ENCODE measurements at places on chromosomes 2 and 18. TPM values are rescaled to one million over a fixed set of nuclear protein-coding genes. Genes with fewer than 3 reads are reported as not detected.
A peak's percentile ranks its signal among the peaks of the same experiment; 100 is the strongest.

The CABYR gene
- 2.9 TPM for total RNA-seq

The ACOXL gene
- total RNA-seq, result 0.30 TPM

The CHRNG gene
- 1.6 TPM for total RNA-seq

The PKP4 gene
- 56.4 TPM for total RNA-seq

The KRTCAP3 gene
- 2.5 TPM for total RNA-seq

The BUB1 gene
- 16.7 TPM for total RNA-seq

The SPP2 gene
- not detected for total RNA-seq

The RAB27B gene
- 10.5 TPM for total RNA-seq

The IL1RL2 gene
- 6.3 TPM for total RNA-seq

The SLC4A5 gene
- total RNA-seq, result 2.1 TPM

The TTC27 gene
- total RNA-seq, result 22.5 TPM

The RPS27A gene
- total RNA-seq, result 964 TPM

The TGFBRAP1 gene
- 10.2 TPM for total RNA-seq

The CCDC178 gene
- 0.99 TPM for total RNA-seq

GRCh38 chr2:167334146-167334742, 446.0 kb downstream of the XIRP2 start:
- no peak for DNase-seq

- peak; percentile 52 for DNase-seq
Observed at GRCh38 chr2:206084439-206084869, 1.5 kb downstream of the INO80D start.

GRCh38 chr2:42848265-42848664, 55.9 kb upstream of the HAAO start:
- no peak for DNase-seq

- DNase-seq, result no peak
Observed at GRCh38 chr2:195471807-195472206, 185.2 kb upstream of the SLC39A10 start.

GRCh38 chr2:188235364-188235763, 56.3 kb upstream of the GULP1 start:
- no peak for DNase-seq

- peak; percentile 72 for DNase-seq
Observed at GRCh38 chr2:10124538-10125045, 2.1 kb downstream of the RRM2 start.

GRCh38 chr18:59961070-59961469, 61.3 kb downstream of the PMAIP1 start:
- DNase-seq, result peak; percentile 11

GRCh38 chr2:39913648-39914461, 134.8 kb upstream of the THUMPD2 start:
- peak; percentile 82 for DNase-seq

DNA sequence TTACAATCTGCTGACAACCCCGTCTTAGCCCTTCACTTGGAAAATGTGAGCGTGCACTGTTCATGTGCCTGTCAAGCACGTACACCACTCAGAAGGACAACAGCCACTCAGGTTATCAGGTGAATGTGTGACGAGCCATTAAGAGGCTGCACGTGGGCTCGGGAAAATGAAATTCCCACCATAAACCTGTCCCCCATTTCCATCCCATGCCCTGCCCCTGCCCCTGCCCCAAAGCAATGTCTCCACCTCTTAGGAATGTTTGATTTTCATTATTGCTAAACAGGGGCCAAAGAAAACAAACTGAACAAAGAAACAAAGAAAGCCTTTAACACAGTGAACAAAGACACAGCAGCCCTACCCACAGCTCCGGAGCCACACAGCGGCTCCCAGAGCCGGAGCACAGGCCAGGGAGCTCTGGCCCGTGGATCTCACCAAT, 90.5 kb downstream of the TMEM18 start:
- DNase-seq, result no peak

- peak; percentile 15 for DNase-seq
Observed at GRCh38 chr18:44465381-44465841, 215.3 kb upstream of the SETBP1 start.

DNA sequence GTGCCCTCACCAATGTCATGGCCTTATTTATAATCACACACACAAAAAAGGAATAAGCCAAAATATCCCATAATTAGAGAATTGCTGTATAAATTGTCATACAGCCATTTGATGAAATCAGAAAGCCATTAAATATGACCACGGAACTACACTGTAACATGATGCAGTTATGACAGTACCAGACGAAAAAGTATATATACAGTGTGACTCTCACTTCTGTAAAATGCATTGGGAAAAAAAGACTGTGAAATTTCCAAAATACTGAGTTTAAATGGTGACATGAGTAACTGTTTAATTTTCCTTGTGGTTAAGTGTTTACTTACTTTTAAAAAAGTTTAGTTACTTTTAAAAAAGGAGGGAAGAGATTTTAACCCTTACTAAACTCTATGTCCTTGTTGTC, 25.4 kb downstream of the UXS1 start:
- no peak for DNase-seq

- no peak for DNase-seq
Observed at GRCh38 chr2:74297391-74297790, 45.8 kb downstream of the SLC4A5 start.

- DNase-seq, result no peak
Observed at GRCh38 chr2:232296776-232297525, 81.6 kb upstream of the ALPP start.

DNA sequence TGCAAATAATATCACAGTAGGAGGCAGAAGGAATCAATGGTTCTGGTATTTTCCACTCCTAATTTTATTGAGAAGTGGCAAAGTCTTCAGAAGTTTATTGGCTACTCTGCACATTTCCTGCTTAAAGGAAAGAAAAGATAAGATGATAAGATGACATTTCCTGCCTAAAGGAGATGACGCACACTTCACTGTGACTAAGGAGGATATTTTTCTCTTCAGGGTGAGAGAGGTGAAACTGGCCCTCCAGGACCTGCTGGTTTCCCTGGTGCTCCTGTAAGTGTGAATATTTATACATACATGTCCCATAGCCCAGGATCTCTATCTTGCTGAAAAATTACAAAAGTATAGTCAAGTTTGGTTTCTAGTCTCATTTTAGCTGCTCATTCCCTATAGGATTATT, 27.9 kb downstream of the COL3A1 start:
- no peak for DNase-seq

DNA sequence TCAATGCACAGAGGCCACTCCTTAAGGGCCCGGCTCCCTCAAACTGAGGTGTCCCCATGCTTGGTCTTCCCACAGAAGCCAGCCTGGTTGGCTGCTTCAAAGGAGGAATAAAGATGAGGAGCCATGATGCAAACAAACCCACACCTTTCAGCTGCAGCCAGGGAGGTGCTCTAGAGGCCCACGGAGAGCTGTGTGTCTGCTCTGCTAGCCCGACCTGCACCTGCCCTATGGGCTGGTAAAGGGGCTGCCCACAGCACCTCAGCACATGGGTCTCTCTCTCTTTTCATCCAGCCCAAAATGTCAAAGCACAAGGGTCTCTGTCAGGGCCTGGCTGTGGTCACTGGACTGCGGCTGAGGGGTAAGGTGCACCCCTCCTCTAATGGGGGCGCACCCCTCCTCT, 132.1 kb downstream of the MSH2 start:
- no peak for DNase-seq

DNA sequence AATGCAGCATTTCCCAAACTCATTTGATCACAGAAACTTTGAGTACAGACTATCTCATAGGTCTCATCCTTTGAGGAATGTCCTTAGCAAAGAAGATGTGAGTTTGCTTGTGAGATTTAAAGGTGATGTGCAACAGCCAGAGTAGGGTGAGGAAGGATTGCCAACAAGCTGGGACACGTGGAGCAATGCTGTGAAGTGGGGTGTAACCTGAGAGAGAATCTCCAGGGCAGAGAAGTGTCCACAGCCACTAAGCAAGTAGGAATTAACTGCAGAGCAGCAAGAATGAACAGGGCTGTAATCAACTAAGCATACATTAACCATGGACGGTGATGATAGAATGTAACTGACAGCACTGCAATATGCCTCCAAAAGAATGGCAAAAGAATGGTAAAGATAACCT, 469.9 kb upstream of the NRP2 start:
- DNase-seq, result no peak

GRCh38 chr2:145112467-145112866, 592.5 kb upstream of the ZEB2 start:
- no peak for DNase-seq

GRCh38 chr2:10909050-10909995, 2.4 kb upstream of the KCNF1 start:
- DNase-seq, result no peak

GRCh38 chr2:145644820-145645302, 1124.9 kb upstream of the ZEB2 start:
- no peak for DNase-seq

DNA sequence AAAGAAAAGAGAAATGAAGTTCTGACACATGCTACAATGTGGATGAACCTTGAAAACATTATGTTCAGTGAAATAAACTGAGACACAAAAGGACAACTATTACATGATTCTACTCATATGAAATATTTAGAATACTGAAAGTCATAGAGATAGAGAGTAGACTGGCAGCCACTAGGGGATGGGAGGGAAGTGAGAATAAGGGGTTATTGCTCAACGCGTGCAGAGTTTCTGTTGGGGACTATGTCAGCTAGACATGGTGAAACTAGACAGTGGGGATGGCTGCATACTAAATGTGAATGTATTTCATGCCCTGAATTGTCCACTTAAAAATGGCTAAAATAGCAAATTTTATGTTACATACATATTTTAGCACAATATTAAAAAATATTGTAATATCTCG, 108.7 kb upstream of the ATL2 start:
- DNase-seq, result no peak

DNA sequence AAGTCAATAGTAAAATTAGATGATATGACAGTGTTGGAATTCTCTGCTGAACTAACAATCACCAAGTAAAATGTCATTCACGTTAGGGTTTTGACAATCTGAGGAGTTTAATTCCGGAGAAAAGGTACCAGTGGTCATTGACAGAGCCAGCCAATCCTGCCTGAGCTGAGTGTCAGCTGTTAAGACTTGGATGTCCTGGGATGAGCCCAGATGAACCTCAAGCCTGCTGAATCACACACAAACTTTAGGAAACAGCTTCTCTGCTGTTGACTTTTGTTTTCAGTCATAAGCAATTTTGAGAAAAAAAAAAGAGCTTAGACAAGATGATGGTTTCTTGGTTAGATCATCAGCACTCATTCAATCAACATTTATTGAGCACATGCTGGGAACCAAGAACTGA, 600.0 kb upstream of the SLC39A10 start:
- no peak for DNase-seq

DNA sequence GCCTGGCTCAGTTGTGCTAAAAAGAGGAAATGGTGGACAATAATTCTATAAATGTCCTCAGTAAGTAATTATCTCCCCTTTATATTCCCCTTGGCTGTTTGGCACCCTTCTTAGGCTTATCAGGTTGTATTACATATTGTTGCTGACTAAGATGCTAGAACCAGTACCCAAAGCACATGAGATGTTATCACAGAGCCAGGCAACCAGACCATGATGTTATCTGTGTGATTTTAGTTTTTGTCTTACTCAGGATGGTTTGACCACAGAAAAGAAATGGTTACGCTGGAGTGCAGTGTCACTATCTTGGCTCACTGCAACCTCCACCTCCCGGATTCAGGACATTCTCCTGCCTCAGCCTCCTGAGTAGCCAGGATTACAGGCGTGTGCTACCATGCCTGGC, 15.2 kb downstream of the R3HDM1 start:
- DNase-seq, result no peak

DNA sequence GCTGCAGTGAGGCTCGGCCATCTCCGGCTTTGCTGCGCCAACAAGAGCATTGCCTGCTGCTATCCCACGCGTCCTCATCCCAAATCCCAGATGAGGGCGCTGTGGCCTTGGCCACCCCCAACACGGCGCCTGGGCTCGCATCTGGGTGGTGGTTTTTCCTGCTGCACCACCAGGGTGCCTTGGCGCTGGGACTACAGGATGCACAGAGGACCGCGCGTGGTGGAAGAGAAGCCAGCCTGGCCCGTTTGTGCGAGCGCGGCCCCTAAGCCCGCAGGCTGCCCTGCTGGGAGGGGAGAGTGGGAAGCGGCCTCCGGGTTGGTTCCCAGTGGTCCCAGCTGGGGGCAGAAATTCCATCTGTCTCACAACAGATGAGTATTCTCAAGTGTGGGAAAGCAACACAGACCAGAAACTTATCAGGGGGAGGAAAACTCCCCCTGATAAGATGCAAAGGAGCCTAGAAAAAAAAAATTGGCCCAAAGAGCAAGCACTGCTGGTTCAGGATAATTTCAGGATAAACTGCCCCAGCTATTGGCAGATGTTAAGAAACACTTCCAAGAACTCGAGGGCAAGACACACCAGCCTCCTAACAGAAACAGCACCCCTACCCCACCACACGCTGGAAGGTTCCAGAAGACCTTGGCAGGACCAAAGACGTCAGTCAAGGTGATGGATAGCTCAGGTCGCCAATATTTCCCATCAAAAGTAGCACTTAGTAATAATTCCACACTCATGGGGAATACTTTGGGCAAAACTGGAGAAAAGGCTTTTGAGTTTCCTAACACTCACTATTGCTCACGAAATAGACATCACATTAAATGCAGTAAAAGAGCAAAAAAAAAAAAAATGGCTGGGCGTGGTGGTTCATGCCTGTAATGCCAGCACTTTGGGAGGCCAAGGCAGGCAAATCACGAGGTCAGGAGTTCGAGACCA, 152.1 kb downstream of the PXDN start:
- DNase-seq, result peak; percentile 38
